ENCODE measurements at places on chromosomes 6 and 20.

DNA sequence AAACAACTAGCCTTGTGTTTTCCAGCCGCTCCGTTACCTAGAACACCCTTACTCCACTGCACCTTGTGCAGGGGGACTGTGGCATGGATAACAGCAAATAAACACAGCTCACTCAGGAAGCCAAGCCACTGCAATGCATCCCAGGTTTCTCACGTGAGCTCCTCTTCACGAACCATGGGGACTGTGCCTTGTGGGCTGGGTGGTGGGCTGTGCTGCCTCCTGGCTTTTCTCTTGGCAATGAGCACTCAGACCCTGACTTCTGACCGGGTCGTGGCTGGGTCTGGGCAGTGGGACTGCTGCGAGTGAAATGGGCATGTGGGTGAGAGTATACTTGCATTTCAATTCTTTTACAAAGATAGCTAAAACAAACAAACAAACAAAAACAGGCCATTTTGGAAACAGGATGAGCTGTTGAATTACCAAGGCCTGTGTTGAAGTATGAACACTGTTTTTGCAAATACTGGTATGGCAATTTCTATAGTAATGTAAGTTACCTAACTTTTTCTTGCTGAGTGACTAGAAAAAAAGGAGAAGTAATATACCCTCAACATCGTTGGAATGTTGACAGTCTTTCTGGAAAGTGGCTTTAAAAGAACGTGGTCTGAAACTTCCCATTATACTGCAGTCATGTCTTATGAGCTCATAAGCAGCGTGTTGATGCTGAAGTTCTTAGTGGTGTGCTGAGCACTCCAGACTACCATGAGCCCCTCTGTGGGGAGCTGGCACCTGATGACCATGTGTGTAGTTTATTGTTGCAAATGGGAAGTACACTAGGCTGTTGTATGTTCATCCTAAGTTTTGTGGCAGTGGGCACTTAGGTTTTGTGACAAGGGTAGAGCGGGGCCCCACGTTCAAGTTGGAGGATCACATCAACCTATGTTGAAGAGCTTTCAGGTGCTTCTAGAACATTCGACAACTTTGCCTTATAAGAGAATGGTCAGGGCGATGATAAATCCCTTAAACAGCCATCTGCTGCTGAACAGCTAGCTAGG is 120.4 kb downstream of the ARMC2 start:
- no peak for DNase-seq

DNA sequence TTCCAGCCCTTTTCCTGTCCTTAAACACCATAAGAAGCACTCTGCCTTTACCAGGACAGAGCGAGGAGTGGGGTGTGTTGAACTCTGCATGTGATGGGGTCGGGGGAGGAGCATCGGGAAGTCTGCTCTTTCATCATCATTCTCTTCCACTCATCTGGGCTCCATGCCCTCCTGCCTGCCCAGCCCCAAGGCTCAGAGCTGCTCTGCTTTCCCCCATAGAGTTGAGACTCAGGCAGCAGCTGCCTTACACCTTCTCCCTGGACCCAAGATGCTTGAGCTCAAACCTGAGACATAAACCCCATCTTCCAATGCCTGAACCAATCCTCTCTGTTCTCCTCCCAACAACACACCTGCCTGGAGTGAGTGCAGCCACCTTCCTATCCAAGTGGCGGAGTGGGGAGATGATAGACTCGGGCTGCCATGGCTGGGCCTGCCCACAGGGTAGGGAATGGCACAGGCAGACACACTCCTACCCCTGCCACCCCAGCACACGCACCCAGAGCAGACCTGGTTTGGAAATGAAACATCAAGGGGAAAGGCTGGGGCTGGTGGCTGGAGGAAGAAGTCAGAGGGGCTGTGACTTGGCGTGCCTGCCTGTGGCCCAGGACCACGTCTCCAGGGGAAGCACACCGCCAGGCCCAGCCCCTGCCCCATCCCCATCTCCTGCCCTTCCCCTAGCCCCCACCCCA is 28.4 kb downstream of the TFEB start:
- DNase-seq = no peak

DNA sequence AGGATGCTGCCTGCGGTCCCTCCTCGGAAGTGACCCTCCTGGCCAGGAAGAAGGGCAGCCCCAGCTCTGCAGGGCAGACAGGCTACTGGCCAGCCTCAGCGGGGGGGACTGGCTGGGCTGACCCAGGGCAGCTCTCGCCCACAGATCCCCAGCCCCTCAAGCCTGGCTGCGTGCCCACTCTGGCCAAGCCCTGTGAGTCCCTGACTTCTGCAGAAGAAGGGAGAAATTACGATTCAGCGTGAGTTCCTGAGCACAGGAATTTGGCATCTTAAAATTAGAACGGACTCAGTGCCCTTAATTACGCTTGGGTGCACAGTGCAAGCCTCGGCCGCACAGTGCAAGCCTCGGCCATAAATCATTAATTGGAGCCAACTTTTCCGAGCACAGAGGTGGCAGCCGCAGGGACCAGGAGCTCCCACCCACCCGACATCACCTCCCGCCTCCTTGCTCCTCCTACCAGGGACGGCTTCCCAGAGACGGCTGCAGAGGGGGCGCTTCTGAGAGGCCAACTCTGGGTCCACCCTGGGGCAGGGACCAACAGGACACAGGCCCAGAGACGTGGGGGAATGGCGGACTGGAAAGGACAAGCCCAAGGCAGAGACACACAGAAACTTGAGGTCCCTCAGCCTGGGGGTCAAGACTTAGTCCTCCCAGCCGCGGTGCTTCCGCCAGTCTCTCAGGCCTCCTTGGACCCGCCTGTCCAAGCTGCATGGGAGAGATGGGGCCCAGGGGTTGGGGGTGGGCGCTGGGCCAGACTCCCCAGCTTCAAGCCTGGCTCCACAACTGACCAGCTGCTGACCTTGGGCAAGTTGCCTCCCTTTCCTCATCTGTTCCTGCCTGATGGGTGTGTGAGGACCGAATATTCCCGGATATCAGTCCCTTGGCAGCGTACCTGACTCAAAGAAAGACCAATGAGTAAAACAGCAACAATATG is 165.4 kb downstream of the TAF4 start:
- DNase-seq = no peak

- no peak for DNase-seq
Observed at GRCh38 chr6:7195339-7196018, 87.7 kb downstream of the RREB1 start.

GRCh38 chr20:23138682-23139081 is 52.6 kb upstream of the CD93 start:
- no peak for DNase-seq

DNA sequence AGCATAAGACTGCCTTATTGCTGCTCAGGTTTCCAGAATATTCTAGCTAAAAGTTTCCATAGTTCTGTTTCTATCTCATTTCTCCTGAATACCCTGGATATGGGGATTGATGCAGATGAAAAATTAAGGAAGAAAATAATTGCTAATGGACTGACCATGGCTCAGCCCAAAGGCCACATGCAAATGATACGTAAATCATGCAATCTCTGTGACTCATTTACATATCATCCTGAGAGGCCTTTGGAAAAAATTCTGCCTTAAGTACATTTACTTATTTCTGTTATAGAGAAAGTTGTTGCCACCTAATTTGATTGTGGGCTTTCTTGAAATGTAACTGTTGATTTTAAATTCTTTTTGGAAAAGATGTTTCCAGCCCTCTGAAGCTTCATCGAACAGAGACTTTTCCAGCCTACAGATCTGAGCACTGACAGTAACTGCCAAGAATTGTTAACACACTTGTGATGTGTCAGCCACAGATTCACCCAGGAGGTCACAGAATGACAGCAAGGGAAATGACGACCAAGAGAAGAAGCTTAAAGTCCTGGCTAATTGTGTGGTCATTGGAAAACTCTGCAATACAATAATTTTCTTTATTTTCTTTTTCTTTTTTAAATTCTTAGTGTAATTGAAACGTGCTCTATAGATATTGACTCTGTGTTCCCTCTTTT is 174.8 kb downstream of the DOK5 start:
- DNase-seq = no peak

GRCh38 chr6:43298565-43299337 is 691 bp downstream of the SLC22A7 start:
- DNase-seq = no peak

- no peak for DNase-seq
Observed at GRCh38 chr6:31529329-31530150, 778 bp downstream of the MCCD1 start.

DNA sequence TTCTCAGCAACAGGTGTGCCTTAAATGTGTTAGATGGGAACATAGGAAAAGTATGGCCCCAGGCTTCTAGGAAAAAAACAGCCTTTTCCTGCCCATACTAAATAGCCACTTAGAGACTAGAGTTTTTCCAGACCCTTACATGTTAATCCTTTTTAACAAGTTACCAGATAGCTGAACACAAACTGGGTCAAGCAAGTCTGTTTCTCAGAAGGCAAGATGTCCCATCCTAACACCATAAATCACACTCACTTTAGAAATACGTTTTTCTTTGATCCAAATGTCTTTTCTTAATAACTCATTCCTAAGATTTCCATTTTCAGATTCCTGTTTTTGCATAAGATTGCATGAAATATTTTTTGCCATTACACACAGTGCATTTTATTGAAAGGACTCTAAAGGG is 241.3 kb downstream of the KCNQ5 start:
- DNase-seq = no peak

DNA sequence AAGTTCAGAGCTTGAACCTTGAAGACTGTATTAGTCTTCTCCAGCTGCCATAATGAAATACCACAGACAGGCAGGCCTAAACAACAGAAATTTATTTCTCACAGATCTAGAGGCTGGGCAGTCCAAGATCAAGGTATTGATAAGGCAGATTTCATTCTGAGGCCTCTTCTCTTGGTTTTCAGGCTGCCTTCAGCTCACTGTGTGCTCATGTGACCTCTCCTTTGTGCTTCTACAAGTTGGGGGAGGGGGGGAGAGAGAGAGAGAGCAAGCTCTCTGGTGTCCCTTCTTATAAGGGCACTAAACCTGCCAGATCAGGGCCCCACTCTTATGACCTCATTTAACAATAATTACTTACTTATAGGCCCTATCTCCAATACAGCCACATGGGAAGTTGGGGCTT is 102.6 kb upstream of the RSPO3 start:
- no peak for DNase-seq

GRCh38 chr6:147507162-147508041 is 1.1 kb upstream of the SAMD5 start:
- DNase-seq = no peak

- DNase-seq = no peak
Observed at GRCh38 chr20:37902504-37903313, at the start of gene VSTM2L. TSS of gene VSTM2L (plus strand) at chr20:37903127. CDS start at chr20:37903351, 224 bp downstream.

- DNase-seq = no peak
Observed at GRCh38 chr20:3674447-3674846, 7.4 kb downstream of the ADAM33 start.

GRCh38 chr20:63751471-63752271 is 12.1 kb downstream of the SLC2A4RG start:
- no peak for DNase-seq

GRCh38 chr20:44770484-44771171 is 25.0 kb downstream of the KCNK15 start:
- no peak for DNase-seq

GRCh38 chr20:45890077-45890984 is 677 bp downstream of the NEURL2 start:
- peak; percentile 19 for DNase-seq

GRCh38 chr20:33811776-33812151 is 616 bp downstream of the CHMP4B start:
- DNase-seq = no peak

GRCh38 chr20:46333161-46333991 is 25.1 kb upstream of the CDH22 start:
- DNase-seq = no peak

DNA sequence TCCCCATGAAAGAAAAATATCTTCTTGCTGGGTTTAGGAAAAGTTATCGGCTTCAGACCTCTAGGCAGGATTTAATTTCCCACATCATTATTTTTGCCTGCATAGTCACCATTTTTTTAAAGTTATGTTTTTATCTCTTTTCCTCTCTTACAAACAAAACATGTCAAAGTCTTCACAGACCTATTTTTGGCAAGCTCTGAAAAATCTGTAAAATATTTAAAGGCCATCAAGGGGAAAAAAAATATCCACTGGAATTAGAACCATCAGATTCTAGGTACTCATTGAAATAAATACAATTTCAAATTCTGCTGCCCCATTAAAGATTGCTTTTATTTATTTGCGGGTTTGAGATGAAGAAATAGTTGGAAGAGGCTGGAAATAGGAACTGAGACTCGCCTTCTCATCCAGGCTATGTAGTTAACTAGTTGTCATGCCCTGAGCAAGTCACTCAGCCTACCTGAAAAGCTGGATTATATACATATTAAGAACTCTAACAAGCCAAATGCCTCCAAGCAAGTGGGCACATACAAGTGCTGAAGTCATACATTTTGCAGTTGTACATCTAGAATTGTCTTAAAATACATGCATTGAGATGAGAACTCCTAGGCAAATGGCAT is 101.7 kb upstream of the SASH1 start:
- no peak for DNase-seq

- DNase-seq = no peak
Observed at GRCh38 chr6:170245475-170245992, 45.3 kb downstream of the DLL1 start.

GRCh38 chr6:15283986-15284361 is 38.1 kb downstream of the JARID2 start:
- DNase-seq = no peak

- no peak for DNase-seq
Observed at GRCh38 chr6:160030103-160030502, 61.2 kb downstream of the IGF2R start.

- DNase-seq = no peak
Observed at GRCh38 chr6:72466971-72467566, 154.8 kb upstream of the KCNQ5 start.

GRCh38 chr6:10184371-10185227 is 230.3 kb downstream of the TFAP2A start:
- no peak for DNase-seq

GRCh38 chr6:94227741-94228140 is 808.4 kb upstream of the EPHA7 start:
- DNase-seq = no peak

DNA sequence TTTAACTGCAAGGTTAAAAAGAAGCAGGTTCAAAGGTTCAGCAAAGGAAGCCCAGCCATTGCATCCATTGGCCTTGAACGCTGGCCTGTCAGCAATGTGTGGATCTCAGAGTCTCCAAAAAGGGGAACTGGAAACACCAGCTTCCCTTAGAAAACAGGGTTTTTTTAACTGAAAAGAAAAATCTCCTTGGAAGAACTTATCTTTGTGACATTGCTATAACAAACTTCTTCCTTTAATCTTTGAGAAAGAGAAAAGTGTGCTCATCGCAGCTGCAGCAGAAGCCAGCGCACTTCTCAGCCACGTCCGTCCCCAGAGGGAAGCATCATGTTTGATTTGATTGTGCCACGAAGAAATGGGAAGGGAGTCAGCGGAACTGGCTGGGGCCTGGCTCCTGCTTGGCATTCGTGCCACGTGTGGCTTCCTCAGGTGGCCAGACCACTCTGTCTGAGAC is 215.0 kb downstream of the SYNDIG1 start:
- DNase-seq = no peak

All from stimulated activated CD8-positive, alpha-beta memory T cell treated with anti-CD3 and anti-CD28 coated beads, Interleukin-12 subunit alpha, Interleukin-12 subunit beta, amount 100 ng/mL, for 4 hours (primary cell).